Esophagus muscularis mucosa (tissue), 4 donors: ENCODE measurements at places on chromosomes 3 and 15. TPM values are rescaled to one million over a fixed set of nuclear protein-coding genes. Genes with fewer than 3 reads are reported as not detected.

Gene FBXW12
- 0.65 TPM for total RNA-seq

DNA sequence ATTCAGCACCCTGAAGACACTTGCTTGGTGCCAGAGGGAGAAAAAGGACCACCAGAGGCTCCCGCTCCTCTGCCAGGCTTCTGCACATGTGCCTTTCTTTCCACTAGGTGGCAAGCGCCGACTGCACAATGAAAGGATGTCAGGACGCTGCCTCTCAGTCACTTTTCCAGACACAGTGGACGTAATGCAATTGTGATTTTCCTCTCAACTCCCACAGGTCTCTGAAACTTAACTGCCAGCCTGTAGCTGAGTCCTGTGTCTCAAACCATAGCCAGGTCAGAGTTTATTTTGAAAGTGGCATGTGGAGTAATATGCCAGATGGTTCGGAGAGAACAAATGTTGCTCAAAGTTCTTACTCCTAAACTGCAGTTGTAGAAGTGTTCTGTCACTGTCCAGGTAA, 162.9 kb downstream of the ITPR1 start:
- no peak for DNase-seq

Gene HACL1
- total RNA-seq = 20.4 TPM

Gene GALNT15
- 146 TPM for total RNA-seq

DNA sequence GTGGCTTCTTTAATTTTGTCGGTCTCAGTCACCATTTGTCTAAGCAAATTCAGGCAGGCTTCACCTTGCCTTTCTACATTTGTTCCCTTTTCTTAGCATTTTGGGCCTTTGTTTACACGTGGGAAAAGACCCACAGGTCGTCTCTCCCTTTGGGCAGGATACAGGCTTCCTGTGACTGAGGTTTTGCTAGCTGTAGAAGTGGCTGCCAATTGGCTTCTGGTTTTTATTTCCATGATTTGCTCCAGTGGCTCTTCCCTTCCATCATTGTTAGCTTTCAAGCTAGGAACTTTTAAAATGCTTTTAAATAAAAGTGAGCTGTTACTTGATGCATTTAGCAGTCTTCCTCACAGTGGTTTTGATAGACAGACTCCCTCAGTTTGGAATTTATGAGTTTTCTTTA, 37.3 kb downstream of the MLH1 start:
- DNase-seq = no peak

DNA sequence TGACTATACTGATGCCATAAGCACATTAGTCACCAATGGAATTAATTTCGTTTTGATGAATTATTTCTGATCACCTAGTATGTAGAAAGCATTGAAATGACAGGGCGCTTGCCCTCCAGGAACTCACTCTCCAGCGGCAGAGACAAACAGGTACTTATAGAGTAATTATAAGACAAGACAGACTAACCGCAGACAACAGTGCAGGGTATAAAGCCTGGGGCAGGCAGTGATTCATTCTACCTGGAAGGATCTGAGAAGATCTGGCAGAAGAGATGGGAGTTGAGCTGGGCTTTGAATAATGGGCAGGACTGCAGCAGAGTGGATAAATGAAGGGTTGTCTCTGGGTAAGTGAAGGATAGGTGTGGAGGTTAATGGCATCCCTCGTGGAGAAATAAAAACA, 331.8 kb downstream of the FGF12 start:
- no peak for DNase-seq

DNA sequence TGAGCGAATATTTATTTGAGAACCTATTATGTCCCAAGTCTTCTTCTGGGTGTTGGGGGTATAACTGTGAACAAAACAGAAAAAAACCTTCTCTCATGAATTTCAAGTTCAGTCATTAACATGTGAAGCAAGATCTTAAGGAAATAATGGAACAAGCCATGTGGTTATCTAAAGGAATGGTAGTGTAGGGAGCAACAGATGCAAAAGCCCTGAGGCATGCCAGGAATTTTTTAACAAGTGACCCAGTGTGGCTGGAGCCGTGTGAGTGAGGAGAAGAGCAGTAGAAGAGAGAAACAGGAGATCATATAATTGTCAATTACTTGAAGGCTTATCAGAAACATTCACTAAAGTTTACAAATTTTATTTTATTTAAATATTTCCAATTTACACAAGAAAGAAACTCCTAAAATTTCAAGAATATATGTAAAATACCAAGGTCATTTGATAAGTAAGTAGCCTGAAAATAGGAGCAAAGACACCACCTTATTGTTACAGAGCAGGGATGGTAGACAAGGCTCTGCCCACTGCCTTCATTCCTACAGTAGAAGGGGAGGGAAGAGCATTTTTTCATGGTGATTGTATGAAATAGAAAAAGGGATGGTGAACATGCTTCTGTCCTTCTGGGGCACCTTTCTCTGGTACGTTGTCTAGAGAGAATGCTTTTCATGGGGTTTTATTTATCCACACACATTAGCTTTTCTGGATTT, 345.1 kb downstream of the PLOD2 start:
- DNase-seq = no peak

- DNase-seq = no peak
Observed at GRCh38 chr3:142105991-142106390, 43.4 kb downstream of the TFDP2 start.

Gene RAB7A
- 84.9 TPM for total RNA-seq

GRCh38 chr3:165839296-165840076, 2.3 kb upstream of the BCHE start:
- DNase-seq = no peak

DNA sequence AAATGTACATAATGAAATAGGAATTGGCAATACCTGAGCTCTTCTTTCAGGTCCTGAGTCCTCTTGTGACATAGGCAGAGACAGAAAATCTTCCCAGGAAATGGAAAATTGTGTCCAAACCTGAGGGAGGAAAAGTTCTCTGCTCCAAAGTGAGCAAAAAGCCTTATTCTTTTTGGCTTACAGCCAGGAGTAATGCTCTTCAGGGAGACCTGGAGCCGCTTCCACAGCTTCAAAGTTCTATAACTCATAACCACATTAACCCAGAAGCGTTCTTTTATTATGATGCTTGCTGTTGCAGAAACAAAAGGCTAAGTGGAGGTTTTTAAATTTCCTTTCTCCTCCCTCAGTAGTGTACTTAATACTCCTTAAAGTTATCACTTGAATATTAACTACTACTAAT, 633 bp downstream of the IGSF10 start:
- no peak for DNase-seq

GRCh38 chr3:125061170-125061569, 5.4 kb upstream of the HEG1 start:
- peak; percentile 94 for DNase-seq

- DNase-seq = no peak
Observed at GRCh38 chr15:48688493-48688892, 43.0 kb upstream of the FBN1 start.

DNA sequence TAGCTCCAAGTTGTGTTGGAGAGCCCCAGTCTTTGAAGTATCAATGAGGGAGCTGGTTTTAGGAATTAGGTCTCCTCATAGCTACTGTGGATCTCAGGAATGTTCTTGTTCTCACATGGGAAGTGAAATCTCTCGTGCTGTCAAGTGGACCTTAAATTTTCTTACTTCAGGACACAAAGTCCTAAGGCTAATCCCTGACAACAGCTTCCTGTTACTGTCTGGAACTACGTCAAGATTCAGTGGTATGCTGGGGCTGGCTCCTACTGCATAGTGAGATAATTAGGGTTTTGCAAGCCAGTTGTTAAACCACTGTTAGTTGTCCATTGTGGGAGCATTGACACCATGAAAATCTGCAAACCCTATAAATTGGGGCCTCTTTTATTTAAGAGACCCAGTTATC, 22.8 kb downstream of the MESP1 start:
- no peak for DNase-seq

- DNase-seq = no peak
Observed at GRCh38 chr15:57358571-57358970, 17.7 kb upstream of the CGNL1 start.

DNA sequence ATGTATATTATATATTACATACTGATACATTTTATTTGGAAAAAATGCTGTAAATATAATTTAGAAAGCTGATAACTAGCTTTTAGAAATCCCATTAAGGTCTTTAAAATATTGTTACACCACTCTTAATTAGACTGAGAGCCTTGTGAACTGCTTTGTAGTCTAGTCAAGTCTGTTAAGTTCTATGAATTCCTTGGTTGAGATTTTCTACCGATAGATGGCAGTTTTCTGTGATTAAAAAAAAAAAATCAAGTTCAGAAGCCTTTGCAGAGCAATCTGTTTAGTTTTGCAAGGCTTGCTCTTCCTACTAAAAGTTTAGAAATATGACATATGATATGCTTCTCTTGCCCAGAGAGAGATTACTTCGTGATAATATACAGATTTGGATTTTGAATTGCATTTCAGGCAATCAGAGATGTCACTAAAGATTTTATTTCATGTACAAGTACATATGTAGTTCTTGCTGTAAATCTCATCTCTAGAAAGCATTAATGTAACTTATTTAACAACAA, 60.4 kb upstream of the SLITRK3 start:
- DNase-seq = no peak

DNA sequence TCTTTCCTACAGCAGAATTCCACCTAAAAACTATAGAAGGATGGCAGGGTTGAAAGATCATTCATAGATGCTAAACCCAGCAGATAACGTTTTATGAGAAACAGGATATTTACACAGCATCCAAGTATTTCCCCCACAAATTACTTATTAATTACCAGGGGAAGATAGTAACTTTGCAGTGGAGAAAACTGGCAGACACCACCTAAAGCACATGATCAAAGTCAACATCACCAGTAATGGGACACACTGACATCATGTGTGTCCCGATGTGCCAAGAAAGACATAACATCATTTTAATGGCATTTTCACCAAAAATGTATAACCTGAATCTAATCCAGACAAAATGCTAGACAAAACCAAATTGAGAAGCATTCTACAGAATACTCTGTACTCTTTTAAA, 220.4 kb upstream of the THBS1 start:
- DNase-seq = no peak

Gene EPHB1
- 4.3 TPM for total RNA-seq

DNA sequence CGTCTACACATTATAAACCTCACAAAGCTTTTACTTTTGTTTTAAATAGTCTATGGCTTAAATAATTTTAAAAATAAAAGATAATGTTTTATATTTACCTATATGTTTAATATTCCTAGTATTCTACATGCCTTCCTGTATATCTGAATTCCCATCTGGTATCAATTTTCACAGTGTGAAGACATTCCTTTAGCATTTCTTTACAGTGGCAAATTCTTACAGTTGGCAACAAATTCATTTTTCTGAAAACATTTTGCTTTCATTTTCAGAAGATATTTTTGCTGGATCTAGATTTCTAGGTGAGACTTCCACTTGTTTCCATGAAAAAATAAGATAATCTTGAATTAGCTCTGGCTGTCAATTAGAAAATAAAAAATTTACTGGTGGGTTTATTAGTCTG, 471.4 kb upstream of the NAALADL2 start:
- no peak for DNase-seq
